ENCODE measurements at places on chromosomes 11 and 22.

GRCh38 chr11:92251980-92252379 lies 27.4 kb downstream of the FAT3 start:
- H3K4me1 ChIP-seq, result peaks cover 8% of the 10 kb centered on the region
- H3K27me3 ChIP-seq, result no peaks in the 10 kb centered on the region
- DNase-seq, result no peak
- no peak overlapping the region for H3K27ac ChIP-seq

- H3K4me1 ChIP-seq, result no peaks in the 10 kb centered on the region
- H3K4me3 ChIP-seq, result no peak overlapping the region
- no peaks in the 10 kb centered on the region for H3K27me3 ChIP-seq
- DNase-seq, result no peak
Measured at GRCh38 chr22:18103527-18104269, 6.9 kb upstream of the TUBA8 start.

DNA sequence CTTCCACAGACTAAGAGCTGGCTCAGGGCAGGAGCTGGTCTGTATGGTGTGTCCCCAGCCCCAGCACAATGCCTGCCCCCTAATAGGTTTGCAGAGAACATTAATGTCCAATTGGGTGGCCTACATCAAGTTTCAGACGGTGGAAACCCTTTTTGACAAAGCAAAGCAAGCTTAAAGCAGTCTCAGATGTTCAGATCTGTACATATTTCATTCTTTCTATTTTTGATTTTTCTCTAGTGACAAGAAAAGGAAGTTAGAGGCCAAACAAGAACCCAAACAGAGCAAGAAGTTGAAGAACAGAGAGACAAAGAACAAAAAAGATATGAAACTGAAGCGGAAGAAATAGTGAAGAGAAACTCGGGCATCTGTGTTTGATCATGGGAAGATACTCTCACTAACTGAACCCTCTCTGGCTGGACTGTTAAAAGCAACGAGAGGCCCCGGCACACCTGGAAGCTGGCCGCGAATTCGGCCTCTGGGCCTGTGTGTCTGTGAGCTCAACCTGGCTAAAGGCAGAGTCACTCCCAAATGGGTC lies 40.5 kb downstream of the NAT10 start:
- no peak overlapping the region for H3K27ac ChIP-seq
- H3K27me3 ChIP-seq, result no peaks in the 10 kb centered on the region
- H3K4me3 ChIP-seq, result no peak overlapping the region
- H3K36me3 ChIP-seq, result peaks cover 20% of the 10 kb centered on the region

- no peaks in the 10 kb centered on the region for H3K36me3 ChIP-seq
- H3K4me3 ChIP-seq, result no peak overlapping the region
- H3K4me1 ChIP-seq, result no peaks in the 10 kb centered on the region
- H3K27me3 ChIP-seq, result peaks cover 25% of the 10 kb centered on the region
- no peak overlapping the region for H3K27ac ChIP-seq
- DNase-seq, result no peak
Measured at GRCh38 chr22:38930512-38930911, 26.9 kb upstream of the APOBEC3A start.

DNA sequence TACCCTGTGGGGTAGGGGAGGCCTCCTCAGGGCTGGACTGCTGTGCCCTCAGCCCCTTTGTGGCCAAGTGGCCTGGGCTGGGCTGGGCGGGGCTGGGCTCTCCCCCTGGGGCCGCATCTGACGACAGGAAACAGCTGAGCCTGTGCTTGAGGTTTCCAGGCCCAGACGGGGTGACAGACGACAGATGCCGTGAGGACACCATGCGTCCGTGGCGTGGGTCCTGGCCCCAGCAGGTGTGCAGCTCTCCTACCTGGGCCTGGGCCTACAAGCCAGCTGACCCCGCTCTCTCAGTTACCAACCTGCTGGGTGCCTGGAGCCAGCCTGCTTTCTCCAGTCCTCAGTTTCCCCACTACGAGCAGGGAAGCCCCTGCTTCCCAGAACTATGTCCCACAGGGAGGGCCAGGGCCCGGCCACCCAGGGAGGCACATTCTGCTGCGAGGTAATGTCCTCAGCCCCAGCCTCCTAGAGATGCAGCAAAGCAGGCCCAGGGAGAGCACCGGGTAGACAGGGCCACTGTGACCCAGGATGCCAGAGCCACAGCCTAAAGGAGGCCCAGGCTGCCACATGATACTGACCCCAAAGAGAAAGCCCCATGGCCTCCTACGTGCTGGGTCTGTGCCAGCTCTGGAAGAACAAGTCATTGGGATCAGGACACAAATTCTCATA lies 181.3 kb downstream of the IGLL1 start:
- H3K27ac ChIP-seq, result no peak overlapping the region
- H3K4me1 ChIP-seq, result peaks cover 4% of the 10 kb centered on the region
- no peak overlapping the region for H3K4me3 ChIP-seq
- no peaks in the 10 kb centered on the region for H3K36me3 ChIP-seq

- H3K27ac ChIP-seq, result no peak overlapping the region
- H3K36me3 ChIP-seq, result no peaks in the 10 kb centered on the region
- H3K4me3 ChIP-seq, result no peak overlapping the region
- no peaks in the 10 kb centered on the region for H3K27me3 ChIP-seq
- DNase-seq, result no peak
- no peaks in the 10 kb centered on the region for H3K4me1 ChIP-seq
Measured at GRCh38 chr11:5092821-5093585, 23.6 kb downstream of the OR52E1 start.

DNA sequence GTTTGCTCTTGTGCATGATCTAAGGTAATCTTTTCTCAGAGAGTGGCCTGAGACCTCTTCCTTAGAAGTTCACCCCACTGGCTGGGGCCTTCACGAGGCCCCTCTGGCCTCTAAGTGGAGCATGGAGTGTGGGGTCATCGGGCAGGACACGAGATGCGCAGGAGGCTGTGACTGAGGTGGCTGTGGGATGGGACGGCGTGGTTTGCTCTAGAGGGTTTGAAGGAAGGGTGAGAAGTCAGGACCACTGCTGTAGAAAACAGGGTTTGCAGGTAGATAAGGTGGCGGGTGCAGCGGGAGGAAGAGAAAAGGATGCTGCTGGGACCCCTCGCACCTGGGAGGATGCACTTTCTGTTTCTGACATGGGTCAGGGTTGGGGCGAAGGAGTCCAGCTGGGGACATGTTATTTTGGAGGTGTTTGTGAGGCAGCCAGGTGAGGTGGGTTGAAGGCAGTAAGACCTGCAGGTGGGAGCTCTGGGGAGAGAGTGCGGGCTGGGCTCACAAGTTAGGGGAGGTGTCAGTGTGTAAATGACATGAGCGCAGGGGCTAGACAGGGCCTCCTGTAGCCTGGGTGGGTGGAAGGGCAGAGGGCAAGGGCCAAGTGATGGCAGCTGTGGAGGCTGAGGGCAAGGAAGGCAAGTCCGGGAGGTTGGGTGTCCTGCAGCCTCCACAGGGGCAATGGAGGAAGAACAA lies 62.5 kb downstream of the KCNQ1 start:
- H3K27ac ChIP-seq, result no peak overlapping the region
- H3K4me1 ChIP-seq, result no peaks in the 10 kb centered on the region
- H3K4me3 ChIP-seq, result no peak overlapping the region
- no peak for DNase-seq
- H3K27me3 ChIP-seq, result no peaks in the 10 kb centered on the region

GRCh38 chr11:64583296-64584262 lies 7.4 kb upstream of the SLC22A12 start:
- no peaks in the 10 kb centered on the region for H3K4me1 ChIP-seq
- H3K4me3 ChIP-seq, result no peak overlapping the region
- peaks cover 4% of the 10 kb centered on the region for H3K27me3 ChIP-seq
- H3K27ac ChIP-seq, result no peak overlapping the region
- no peak for DNase-seq

- no peak for DNase-seq
- no peak overlapping the region for H3K27ac ChIP-seq
- no peak overlapping the region for H3K4me3 ChIP-seq
- H3K36me3 ChIP-seq, result no peaks in the 10 kb centered on the region
- H3K4me1 ChIP-seq, result peaks cover 12% of the 10 kb centered on the region
- no peaks in the 10 kb centered on the region for H3K27me3 ChIP-seq
Measured at GRCh38 chr22:36611241-36611976, 82.4 kb upstream of the EIF3D start.

DNA sequence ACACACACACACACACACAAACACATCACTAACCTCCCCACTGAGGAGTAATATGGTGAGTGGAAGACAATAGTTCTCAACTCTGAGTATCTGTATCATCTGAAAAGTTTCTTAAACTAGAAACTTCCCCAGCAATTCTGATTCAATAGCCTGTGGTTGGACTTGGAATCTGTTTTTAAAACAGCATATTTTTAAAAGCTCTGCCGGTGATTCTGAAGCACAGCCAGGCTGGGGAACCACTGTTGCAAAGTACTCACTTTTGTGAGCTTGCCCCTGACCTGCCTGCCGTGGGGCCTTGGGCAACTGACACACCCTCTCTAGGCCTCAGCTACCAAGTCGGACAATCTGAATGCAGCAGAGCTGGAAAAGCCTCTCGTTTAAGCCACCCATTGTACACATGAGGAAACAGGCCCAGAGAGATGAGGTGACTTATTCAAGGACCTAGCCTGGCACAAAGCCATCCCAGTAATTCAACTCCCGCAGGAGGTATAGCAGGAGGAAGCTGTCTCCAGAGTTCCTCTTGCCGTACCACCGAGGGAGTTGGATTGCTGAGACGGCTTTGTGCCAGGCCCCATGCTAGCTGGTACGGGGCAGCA lies 8.9 kb downstream of the SLC15A3 start:
- H3K27ac ChIP-seq, result no peak overlapping the region
- no peaks in the 10 kb centered on the region for H3K36me3 ChIP-seq
- no peak for DNase-seq
- no peaks in the 10 kb centered on the region for H3K27me3 ChIP-seq
- no peak overlapping the region for H3K4me3 ChIP-seq
- peaks cover 8% of the 10 kb centered on the region for H3K4me1 ChIP-seq

DNA sequence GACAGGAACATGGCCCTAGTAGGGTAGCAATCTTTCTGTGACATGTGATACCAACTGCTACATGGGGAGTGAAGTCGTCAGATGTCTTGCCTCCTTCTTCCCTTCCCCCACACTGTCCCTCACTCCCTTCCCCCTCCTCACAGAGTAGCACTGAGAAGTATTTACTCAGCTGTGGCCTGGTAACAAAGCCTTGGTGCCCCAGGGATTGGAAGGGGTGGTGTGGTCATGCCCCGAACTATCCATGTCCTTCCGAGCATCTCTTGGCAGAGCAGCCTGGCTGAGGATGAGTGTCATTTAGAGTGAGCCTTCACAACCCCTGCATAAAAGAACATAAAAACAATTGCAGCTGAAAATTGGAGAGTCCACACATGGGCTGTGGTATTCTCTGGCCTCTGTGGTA lies 46.1 kb downstream of the ARFGAP2 start:
- no peaks in the 10 kb centered on the region for H3K27me3 ChIP-seq
- no peak overlapping the region for H3K27ac ChIP-seq
- no peak overlapping the region for H3K4me3 ChIP-seq
- DNase-seq, result no peak
- no peaks in the 10 kb centered on the region for H3K36me3 ChIP-seq

GRCh38 chr11:70921804-70922203 lies 330.6 kb downstream of the SHANK2 start:
- H3K27ac ChIP-seq, result no peak overlapping the region
- H3K36me3 ChIP-seq, result no peaks in the 10 kb centered on the region
- no peaks in the 10 kb centered on the region for H3K4me1 ChIP-seq
- no peak overlapping the region for H3K4me3 ChIP-seq
- no peaks in the 10 kb centered on the region for H3K27me3 ChIP-seq

DNA sequence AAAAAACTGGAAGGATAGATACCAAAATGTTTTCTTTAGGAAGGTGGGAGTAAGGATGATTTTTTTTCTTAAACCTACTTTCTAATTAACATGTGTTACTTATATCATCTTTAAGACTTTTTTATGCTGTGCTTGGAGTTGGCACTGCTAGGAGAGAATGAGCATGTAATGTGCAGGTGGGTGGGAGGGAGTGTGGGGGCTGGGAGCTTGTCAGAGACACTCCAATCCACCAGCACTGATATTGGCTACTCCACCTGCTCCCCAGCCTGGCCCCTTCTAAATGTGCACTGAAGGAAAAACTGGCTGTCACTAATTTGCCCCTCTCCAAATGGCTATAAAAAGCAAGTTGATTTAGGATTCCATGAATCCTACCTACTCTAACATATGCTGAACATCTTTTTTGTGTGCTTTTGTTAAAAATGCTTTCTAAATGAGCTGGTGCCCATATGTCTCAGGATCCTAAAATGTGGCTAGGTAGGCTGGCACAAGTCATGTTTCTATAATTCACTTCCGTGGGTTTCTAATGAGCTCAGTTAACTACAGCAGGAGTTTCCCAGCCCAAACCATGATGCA lies 44.3 kb upstream of the BMAL1 start:
- no peak overlapping the region for H3K4me3 ChIP-seq
- H3K4me1 ChIP-seq, result peaks cover 12% of the 10 kb centered on the region
- no peak for DNase-seq
- no peaks in the 10 kb centered on the region for H3K27me3 ChIP-seq

DNA sequence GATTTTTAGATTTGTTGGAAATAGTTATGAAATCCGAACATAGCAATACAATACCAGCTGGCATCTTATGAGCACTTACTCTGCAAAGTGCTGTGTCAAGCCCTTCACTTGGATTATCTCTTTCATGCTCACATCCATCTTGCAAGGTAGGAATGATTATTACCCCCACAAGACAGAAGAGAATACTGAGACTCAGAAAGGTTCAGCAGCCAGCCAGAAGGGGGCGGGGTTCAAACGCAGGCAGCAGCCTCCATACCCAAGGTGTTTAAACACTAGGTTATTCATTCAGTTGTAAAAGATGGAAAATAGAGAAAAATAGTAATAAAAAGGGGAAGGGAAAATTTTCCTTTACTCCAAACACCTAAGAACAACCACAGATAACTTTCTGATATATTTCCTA lies 158.5 kb downstream of the CCDC34 start:
- DNase-seq, result no peak
- H3K4me3 ChIP-seq, result no peak overlapping the region
- H3K27ac ChIP-seq, result no peak overlapping the region
- H3K27me3 ChIP-seq, result no peaks in the 10 kb centered on the region

GRCh38 chr22:49983148-49984042 lies 22.8 kb downstream of the PIM3 start:
- H3K4me3 ChIP-seq, result peak overlapping the region; percentile 23
- no peak overlapping the region for H3K27ac ChIP-seq
- peaks cover 22% of the 10 kb centered on the region for H3K27me3 ChIP-seq
- H3K4me1 ChIP-seq, result no peaks in the 10 kb centered on the region
- DNase-seq, result no peak
- H3K36me3 ChIP-seq, result no peaks in the 10 kb centered on the region

DNA sequence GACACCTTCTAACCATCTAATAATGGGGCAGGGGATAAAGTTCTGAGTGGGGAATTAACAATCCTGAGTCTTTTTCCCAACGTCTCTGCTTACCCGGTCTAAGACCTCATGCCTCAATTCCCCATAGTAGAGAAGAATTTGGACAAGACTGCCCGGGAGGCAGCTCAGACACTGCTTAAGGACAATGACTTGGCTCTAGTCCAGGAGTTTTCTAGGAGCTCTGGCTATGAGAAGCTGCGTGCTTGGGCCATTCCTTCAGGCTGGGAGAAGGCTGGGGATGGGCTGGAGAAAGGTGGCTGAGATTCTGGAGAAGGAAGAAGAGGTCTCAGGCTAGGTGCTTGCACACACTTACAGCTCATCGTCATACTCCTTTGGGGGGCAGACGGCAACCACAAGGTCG lies 19.8 kb upstream of the ABCC8 start:
- H3K27me3 ChIP-seq, result no peaks in the 10 kb centered on the region
- no peak overlapping the region for H3K4me3 ChIP-seq

GRCh38 chr11:36672815-36673450 lies 74.9 kb upstream of the RAG2 start:
- H3K4me3 ChIP-seq, result no peak overlapping the region
- no peak for DNase-seq
- H3K4me1 ChIP-seq, result no peaks in the 10 kb centered on the region
- H3K27ac ChIP-seq, result no peak overlapping the region
- H3K36me3 ChIP-seq, result no peaks in the 10 kb centered on the region

- H3K27me3 ChIP-seq, result no peaks in the 10 kb centered on the region
- no peak overlapping the region for H3K4me3 ChIP-seq
- H3K4me1 ChIP-seq, result no peaks in the 10 kb centered on the region
- no peak overlapping the region for H3K27ac ChIP-seq
Measured at GRCh38 chr22:16717699-16718558, 107.3 kb downstream of the XKR3 start.

All from neuronal stem cell (in vitro differentiated cells).